H4 (cell line): ENCODE measurements at places on chromosomes 3 and 15. TPM values are rescaled to one million over a fixed set of nuclear protein-coding genes. Genes with fewer than 3 reads are reported as not detected.

The EAF1 gene
- 13.1 and 15.8 TPM in 2 replicates for total RNA-seq

The OIP5 gene
- total RNA-seq = 40.1 and 42.4 TPM in 2 replicates

The SI gene
- 0.04 TPM in 1 of 2 replicates, not detected in the other for total RNA-seq

The TGM4 gene
- total RNA-seq = 1.2 TPM in 1 of 2 replicates, not detected in the other

The UBAP1L gene
- 0.06 TPM in 1 of 2 replicates, not detected in the other for total RNA-seq

The SLC35A5 gene
- total RNA-seq = 40.4 and 44.3 TPM in 2 replicates

The MED12L gene
- total RNA-seq = 1.1 and 1.4 TPM in 2 replicates
